ENCODE measurements at places on chromosomes 3 and 15. TPM values are rescaled to one million over a fixed set of nuclear protein-coding genes. Genes with fewer than 3 reads are reported as not detected.

The TAGLN3 gene
- total RNA-seq, result not detected

The HACD2 gene
- total RNA-seq, result 13.7 TPM

The SAMMSON gene
- total RNA-seq, result 26.3 TPM

The ZNF80 gene
- total RNA-seq, result 0.11 TPM
